ENCODE measurements at places on chromosomes 4 and X.

DNA sequence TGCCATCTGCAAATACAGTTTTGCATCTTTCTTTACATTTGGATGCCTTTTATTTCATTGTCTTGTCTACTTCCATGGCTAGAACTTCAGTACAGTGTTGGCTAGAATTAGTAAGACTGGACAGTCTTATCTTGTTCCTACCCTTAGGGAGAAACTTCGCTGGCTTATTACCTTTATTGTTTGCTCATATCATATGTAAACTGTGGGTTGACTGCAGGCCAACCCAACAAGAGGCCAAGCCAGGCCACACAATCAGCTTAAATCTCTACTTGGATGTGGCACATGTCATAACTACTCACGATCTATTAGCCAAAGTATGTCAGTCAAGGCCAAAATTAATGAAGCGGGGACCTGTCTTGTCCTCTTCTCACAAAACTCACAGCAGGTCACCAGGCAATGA, 144.1 kb downstream of the THOC2 start:
- DNase-seq: no peak

DNA sequence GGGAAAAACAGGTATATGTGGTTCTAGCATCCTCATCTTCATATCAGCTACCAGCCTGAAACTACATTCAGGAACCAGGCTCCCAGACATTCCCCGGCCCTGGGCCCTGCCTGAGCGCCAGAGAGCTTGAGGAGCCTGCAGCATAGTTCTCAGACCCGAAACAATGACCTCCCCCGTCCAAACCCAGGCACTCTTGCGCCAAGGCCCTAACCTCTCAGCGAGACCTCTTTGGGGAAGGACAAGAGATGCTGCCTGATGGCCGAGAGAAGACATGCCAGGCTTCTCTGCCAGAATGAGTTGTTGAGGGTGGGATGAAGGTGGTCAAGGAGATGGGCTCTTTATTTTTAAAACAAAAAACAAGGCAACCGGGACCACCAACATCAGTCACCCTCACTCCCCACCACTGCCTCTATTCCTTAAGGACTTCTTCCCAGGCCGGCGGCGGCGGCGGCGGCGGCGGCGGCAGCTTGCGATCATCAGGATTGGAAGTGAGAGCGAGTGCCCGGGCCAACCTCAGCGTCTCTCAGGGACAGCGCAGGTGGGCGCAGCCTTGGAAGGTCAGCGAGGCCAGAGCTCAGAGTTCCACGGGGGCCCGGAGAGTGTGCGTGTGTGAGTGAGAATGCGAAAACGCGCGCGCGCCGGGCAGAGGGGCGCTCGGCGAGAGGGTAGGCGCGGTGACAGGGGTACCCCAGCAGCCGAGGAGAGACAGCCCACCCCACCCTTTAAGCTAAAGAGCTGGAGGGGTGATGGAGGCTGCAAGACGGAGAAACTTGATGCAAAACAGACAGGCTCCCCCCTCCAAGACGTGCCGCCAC, 601 bp downstream of the INPP4B start:
- no peak for DNase-seq

GRCh38 chr4:67261971-67262370, 283.3 kb downstream of the CENPC start:
- DNase-seq: no peak

- no peak for DNase-seq
These were observed 284.9 kb downstream of the FBXO8 start for GRCh38 chr4:173998471-173999144.

DNA sequence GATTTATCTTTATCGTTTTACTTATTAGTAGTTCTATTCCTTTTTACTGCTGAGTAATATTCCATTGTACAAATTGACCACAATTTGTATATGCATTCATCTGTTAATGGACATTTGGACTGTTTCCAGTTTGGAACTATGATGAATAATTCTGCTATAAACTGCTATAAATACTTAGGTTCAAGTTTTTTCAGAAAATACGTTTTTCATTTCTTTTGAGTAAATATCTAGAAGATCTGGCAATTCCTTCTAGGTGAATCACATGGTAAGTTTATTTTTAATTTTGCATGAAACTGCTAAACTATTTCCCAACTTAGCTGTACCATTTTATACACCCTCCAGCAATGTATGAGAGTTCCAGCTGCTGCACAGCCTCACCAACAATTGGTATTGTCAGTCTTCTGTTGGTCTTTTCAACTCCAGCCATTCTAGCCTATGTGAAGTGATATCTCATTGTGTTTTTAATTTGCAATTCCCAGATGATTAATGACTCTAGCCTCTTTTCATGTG, 22.2 kb downstream of the LIN54 start:
- no peak for DNase-seq
